ENCODE measurements at places on chromosomes 4 and X.

GRCh38 chr4:87738483-87738882 is 60.9 kb upstream of the IBSP start:
- no peak for DNase-seq

GRCh38 chr4:67122029-67122428 is 423.3 kb downstream of the CENPC start:
- no peak for DNase-seq

DNA sequence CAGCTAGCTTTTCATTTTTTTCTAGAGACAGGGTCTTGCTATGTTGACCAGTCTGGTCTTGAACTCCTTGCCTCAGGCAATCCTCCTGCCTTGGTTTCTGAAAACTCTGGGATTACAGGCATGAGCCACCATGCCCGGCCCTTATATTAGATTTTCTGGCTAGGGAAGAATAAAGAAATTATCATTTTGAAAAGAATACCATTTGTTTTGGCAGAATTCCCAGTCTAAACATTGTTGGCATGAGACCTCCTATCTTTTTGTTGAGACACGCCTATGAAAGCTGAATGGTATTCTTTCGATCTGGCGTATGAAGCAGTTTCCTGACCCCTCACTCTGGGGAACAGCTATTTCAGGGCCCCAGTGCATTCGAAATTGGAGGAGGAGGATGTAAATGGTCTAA is 107.0 kb downstream of the REPS2 start:
- DNase-seq = no peak

DNA sequence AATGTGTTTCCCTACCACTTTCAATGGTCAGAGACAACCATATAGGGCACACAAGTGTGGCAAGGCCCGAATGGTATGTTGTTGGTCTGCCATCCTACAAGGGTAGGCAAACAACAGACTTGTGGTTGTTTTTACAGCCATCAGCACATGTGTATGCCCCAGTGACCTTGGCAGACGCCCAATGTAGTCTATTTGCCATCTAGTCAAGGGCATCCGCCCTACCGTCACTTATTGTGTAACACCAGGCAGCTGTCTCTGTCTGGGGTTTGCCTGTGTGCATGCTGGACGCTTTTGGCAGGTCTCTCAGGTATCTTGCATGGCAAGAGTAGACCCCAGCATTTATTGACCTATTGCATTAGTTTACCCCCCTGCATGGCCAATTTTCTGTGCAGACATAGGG is 1145.5 kb upstream of the POU3F4 start:
- no peak for DNase-seq

DNA sequence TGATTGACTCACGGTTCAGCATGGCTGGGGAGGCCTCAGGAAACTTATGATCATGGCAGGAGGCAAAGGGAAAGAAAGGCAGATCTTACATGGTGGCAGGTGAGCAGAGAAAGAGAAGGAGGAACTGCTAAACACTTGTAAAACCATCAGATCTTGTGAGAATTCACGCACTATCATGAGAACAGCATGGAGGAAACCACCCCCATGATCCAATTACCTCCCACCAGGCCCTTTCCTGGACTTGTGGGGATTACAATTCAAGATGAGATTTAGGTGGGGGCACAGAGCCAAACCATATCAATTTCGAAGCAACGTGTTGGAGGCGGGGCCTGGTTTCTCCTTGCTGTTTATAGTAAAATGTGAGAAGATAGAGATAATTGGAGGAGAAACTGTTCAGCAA is 167.4 kb downstream of the GABRB1 start:
- DNase-seq = no peak

GRCh38 chrX:7191681-7192110 is 43.7 kb upstream of the PUDP start:
- no peak for DNase-seq

GRCh38 chr4:183504930-183505610 is at the start of gene ING2:
ING2 (plus strand) TSS chr4:183505058; CDS start chr4:183505196, 138 bp downstream.
- DNase-seq = no peak

GRCh38 chr4:171817026-171817425 is 3.8 kb downstream of the GALNTL6 start:
- no peak for DNase-seq

- peak; percentile 33 for DNase-seq
Measured at GRCh38 chrX:50635817-50636365, 165.3 kb upstream of the DGKK start.

- DNase-seq = no peak
Measured at GRCh38 chr4:530017-530781, 31.2 kb downstream of the PIGG start.

Measured in head of caudate nucleus (tissue), 42 donors.